AG20443 (cell line): ENCODE measurements at places on chromosomes 12 and 14.

- DNase-seq = no peak
Observed at GRCh38 chr14:94143711-94144110, 14.3 kb upstream of the IFI27L2 start.

DNA sequence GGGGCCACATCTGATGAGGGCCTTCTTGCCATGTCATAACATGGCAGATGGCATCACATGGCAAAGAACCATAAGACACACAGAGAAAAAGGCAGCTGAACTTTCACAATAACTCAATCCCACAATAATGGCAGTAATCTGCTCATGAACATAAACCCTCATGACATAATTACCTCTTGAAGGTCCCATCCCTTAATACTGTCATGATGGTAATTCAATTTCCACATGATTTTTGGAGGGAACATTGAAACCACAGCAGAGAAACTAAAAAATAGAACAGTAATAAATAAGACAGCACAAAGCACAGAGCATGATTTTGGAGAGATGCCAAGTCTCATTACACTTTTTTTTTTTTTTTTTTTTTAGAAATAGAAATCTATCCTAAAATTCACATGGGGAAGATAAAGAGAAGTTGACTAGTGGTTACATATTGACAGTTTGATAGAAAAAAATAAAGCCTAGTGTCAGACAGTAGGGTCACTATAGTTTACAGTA lies 61.8 kb upstream of the ATF7IP start:
- no peak for DNase-seq

- DNase-seq = no peak
Observed at GRCh38 chr14:100615736-100616695, 28.8 kb upstream of the BEGAIN start.

GRCh38 chr12:119870457-119870856 lies 6.7 kb downstream of the CIT start:
- DNase-seq = no peak

DNA sequence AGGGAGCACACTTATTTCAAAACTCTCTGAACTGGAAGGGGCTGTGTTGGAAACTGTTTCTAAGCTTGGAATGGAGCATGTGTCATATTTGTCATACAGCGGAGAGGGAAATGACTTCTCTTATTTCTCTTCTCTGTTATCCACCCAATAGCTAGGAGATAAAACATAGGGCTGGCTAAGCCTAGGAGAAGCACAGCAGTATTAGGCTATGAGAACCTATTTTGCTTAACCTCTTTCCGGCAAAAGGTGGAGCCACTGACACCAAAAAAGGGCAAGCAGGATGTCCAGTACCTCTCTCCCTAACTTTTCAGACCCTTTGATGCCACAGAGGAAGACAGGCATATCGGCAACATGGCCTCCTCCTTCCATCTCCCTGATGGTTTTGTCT lies 148.3 kb downstream of the CRADD start:
- DNase-seq = no peak

GRCh38 chr12:78473136-78473535 lies 391.4 kb upstream of the SYT1 start:
- no peak for DNase-seq

- DNase-seq = no peak
Observed at GRCh38 chr12:40376533-40377267, 151.9 kb downstream of the LRRK2 start.

DNA sequence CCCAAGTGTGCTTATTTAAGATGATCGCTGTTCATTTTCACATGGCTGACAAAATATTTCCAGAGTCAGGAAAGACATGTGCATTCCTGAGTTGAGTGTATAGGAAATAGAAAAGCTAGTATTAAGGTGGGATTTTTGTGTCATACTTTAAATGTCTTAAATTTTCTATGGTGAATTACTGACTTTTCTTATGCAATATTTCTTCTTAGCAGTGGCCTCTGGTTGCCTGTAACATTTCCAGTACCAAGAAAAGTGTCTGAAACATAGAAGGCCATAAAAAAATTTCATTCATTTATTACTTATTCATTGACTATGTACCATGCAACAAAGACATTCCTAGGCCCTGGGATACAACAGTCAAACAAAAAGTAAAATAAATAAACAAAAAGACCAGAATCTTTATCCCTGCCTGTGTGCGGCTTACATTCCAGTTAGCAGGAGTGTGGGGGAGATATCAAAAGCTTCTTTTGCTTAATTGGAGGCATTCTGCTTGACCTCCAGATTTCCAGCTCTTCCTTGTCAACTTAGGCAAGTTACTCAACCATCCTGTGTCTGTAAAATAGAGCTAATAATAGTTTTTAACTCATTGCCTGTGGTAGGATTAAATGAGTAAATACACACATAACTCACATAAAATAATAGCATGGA lies 216.3 kb upstream of the FLRT2 start:
- DNase-seq = no peak

DNA sequence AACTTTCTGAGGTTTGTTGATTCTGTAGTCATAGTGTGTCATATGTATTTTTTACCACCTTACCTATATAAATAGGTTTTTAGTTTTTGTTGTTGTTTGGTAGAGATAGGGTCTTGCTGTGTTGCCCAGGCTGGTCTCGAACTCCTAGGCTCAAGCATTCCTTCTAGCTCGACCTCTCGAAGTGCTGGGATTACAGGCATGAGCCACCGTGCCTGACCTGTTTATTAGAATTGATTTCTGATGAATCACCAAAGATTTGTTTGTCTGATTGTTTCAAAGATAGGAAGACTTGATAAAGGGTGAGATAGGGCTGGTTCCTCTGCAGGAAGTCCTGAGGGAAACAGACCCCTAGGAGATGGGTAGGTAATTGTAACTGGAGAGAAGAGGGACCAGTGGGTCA lies 481.6 kb downstream of the PCNX1 start:
- no peak for DNase-seq

DNA sequence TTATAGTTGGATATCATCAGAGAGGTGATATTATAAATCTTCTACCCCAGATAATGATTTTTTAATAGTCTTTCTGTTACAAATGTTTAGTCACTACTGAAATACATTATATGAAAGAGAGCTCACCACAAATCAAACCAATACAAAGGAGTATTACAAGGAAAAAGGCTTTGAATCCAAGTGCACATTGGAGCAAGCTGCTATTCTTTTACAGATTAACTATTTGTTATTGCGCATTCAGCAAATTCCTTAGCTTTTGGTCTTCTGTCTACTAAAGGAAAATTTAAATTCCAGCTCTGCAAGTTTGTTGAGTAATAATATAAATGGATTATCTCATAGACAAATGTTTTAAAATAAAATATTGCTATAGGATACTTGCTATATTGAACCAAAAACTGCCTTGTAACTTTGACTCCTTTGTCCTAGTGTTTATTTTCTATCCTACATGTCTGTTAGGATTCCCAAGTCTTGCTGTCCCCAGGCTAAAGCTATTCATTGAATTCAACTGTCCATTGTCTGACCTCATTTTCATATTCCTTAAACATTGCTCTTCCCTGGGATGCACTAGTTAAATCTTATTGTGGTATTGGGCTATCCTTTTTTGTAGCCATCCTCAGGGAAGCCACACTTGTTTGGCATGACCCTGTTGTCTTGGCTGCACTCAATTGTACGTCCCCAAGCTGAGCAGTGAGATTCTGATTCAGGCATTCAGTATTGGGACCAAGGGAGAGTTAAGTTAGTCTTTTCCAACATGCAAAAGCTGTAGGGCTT lies 41.5 kb downstream of the PDE3A start:
- DNase-seq = no peak

DNA sequence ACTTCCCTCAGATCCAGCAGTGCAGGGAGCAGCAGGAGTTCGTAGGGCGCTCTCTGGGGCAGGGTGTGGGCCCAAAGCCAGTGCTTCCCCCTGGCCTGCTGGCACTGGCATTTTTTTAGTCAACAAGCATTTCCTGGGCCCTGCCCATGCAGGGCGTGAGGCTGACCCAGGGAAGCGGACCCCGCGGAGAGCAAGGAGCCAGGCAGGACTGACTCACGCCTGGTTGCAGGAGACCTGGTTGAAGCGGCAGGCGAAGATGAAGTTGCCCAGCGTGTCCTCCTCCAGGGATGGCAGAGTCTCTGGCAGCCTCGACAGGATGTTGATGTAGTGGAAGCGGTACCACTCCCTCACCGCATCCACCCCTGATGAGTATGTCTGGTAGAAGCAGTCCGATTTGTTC lies 13.5 kb downstream of the SCNN1A start:
- no peak for DNase-seq

- peak; percentile 99 for DNase-seq
Observed at GRCh38 chr14:103057372-103058163, at the start of gene CDC42BPB. CDC42BPB (minus strand) TSS chr14:103057549; CDS start chr14:103057173, 376 bp downstream.

DNA sequence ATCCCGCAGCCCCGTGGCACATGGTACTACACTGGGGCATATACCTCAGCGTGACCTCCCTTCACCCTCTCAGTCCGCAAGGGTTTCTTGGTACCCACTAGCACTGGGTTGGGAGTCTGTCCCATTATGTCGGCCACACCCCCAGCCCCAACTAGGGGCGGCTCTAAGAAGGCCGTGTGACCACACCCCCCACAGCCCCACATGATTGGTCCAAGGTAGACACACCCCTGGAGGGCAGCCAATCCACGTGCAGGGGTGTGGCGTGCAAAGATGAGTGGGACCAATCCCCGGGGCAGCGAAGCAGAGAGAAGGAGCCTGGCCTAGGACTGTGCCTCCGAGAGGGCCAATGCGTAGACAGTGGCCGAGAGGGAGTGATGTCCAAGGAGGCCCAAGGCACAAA lies 34.6 kb upstream of the BEGAIN start:
- DNase-seq = no peak

DNA sequence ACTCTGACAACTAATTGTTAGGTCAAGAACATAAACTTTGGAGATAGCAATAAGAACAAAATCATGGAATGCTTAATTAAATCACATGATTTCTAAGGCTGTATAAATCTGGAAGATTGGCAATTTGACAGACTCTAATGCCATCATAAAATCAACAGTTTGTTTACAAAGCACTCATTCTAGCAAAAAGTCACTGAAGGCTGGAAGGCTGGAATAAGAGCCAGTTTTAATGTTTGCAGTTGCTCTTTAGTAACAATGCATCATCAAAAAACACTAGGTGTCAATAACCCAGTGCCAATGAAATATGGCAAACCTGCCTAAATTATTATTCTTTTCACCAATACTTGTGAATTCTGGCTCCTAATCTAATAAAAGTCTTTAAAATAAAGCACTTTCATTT lies 65.0 kb downstream of the NUMB start:
- no peak for DNase-seq

- peak; percentile 26 for DNase-seq
Observed at GRCh38 chr12:91222746-91223145, 40.1 kb upstream of the DCN start.

DNA sequence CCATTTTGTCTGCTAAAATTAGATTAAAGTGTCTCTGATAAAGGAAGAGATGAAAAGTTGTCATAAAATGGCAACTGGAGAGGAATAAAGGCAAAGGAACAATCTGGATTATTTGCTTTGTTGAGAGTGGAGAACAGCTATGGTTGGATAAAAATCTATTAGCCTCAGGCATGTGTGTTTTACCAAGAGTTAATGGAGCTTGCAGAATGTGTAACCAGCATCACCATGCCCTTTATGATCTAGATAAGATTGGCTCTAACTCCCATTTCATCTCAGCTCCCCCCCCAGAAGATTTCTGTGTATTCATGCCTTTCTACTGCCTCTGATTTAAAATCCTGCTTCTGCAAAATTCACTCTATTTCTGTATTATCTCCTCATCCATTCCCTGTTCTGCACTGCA lies 93.8 kb downstream of the GALC start:
- no peak for DNase-seq

DNA sequence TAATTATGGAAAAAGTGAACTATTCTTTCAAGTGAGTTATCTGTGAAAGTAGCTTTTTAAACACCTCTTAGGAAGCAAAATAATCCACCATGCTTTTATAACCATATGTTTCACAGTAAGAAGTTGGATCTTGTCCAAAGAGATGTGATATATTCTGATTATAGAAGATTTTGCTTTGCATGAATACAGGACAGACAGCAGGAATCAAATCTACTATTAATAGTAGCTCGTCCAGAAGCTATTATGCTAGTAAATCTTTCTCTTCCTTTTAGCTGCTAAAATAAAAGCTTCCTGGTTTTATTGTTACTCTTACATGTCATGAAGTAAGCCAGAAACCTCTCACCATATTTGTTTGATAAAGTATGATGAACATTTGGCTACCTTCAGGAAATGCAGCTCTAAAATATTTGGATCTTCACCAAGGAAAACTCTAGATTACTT lies 257.0 kb downstream of the IPO8 start:
- DNase-seq = no peak

DNA sequence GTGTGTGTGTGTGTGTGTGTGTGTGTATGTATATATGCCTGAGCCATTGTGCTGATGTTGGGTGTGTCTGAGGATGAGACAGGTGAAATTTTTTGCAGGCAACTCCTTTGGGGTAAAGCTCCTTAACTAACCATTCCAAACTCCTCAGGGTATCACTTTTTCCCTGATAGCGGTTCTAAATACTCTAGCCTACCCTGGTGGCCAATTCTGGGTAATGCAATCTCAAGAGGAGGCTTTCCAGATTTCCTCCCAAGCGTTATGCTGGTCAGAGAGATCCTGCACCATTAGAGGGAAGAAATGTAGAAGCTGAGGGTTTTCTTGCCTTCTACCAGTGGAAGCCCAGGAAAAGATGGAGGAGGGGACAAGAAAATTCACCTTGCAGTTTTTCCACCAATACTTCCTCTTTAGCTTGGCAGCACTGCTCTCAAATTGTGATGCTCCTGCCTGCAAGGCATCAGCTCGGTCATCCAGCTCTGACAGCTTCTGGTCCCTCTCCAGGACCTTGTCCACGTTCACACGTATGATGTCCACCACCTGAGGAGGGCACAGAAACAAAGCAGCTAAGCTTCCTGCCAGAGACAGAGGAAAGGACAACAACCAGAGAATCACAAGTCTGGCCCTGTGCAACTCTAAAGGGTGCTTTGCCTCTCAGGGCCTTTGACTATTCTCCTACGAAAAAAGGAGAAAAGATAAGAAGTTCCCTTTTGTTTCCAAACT lies 4.9 kb downstream of the VAMP1 start:
- DNase-seq = peak; percentile 74

- no peak for DNase-seq
Observed at GRCh38 chr12:2318286-2318685, 265.5 kb downstream of the CACNA1C start.

DNA sequence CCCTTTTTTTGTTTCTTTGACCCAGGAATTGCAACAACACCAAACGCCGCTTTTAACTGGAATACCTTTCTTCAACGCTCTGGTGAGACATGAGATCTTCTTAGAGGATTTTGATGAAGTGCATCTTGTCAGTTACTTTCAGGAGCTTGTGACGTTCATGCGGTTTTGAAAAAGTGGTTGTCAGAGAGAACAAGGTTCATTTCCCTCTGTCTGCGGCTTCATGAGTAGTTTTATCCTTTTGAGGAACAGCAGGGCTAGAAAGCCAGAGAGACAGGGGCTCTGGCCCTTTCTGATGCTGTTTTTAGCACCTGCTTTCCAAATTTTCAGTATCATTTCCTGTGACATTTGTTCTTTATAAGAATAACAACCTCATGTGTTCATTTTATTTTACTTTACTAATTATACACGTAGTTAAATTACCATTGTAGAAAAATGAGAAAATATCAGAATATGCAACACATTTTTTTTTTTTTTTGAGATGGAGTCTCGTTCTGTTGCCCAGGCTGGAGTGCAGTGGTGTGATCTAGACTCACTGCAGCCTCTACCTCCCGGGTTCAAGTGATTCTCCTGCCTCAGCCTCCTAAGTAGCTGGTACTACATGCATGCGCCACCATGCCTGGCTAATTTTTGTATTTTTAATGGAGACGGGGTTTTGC lies 61.8 kb downstream of the GLT1D1 start:
- DNase-seq = no peak

- DNase-seq = no peak
Observed at GRCh38 chr14:58119381-58119780, 32.6 kb downstream of the ARMH4 start.

- DNase-seq = peak; percentile 61
Observed at GRCh38 chr14:76348898-76349297, 27.0 kb upstream of the ESRRB start.
